Activated CD4-positive, alpha-beta T cell treated with anti-CD3 and anti-CD28 coated beads for 4 hours (primary cell): ENCODE measurements at places on chromosomes 16 and 17.

DNA sequence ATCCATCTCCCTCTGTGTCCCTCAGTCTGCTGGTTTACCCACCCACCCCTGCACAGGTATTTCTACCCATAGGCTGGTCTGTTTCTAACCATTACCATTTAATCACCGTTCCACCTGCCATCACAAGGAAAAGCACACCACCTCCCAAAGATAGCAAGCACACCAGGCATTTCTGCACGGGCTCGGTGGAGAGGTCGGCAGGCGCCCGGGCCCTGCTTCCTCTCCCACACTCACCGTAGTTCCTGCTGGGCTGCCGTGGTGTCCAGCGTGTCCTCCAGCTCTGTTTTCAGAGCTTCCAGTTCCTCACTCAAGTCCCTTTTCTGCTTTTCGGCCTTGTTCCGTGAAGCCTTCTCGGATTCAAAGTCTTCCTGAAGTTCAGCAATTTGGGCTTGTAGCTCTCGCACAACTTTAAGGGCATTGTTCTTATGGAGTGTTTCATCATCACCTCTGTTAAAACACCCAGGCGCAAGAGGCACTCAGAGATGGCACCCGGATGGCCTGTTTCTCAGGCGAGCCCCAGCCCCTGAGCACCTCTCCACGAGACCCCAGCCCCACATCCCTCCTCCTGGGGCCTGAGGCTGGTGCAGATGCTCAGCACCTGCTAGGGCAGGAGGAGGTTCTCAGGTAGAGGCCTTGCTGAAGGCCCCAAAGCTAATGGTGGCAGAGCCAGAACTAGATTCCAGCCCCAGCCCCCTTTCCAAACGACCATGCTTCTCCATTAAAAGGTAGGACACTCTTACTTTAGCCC is 69.0 kb downstream of the NDEL1 start:
- no peak for DNase-seq

GRCh38 chr17:50758524-50758923 is 8.8 kb downstream of the ANKRD40CL start:
- no peak for DNase-seq

- no peak for DNase-seq
Measured at GRCh38 chr16:13332713-13333255, 431.4 kb downstream of the SHISA9 start.

DNA sequence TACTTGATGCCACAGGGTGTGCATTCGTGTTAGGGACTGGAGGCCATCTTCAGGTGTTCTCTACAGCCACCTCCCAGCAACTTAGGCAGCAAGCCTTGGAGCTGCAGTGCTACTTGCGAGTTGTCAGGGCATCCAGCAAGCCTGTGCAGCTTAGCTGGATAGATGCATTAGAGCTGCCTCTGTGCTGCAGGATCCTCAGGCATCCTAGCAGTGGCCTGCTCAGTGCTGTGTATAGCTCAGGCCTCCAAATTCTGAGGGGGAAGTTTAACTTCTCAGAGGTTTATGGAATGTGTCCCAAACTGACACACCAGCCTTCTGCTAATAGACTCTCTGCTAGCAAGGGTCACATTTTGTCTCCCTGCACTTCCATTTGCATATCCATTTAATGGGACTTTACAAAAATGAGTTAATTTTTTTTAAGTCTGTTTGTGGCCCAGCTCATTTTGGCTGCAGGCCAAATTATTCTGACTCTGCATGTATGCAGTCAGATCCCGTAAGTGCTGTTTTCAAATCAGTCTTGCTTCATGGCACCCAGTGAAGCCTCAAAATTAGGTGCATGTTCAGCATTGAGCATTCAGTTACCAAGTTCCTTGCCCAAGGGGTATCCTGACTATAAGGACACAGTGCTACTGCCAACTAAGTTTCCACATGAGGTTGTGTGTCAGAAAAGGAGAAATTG is 6.8 kb downstream of the GABARAPL2 start:
- no peak for DNase-seq

GRCh38 chr17:8383143-8383822 is at the start of gene RPL26:
TSS of gene RPL26 (minus strand) at chr17:8383193. CDS start at chr17:8382310, 883 bp downstream.
- DNase-seq: peak; percentile 94
